ENCODE measurements at places on chromosomes 5 and 9.

- DNase-seq: no peak
These were observed 77.7 kb upstream of the PHYKPL start for GRCh38 chr5:178310130-178310865.

- no peak for DNase-seq
These were observed 731.9 kb downstream of the MTRR start for GRCh38 chr5:8600843-8601242.

- DNase-seq: no peak
These were observed 62.1 kb downstream of the ARSB start for GRCh38 chr5:78922879-78923621.

- DNase-seq: no peak
These were observed 1.6 kb downstream of the ZNF462 start for GRCh38 chr9:106864373-106865143.

DNA sequence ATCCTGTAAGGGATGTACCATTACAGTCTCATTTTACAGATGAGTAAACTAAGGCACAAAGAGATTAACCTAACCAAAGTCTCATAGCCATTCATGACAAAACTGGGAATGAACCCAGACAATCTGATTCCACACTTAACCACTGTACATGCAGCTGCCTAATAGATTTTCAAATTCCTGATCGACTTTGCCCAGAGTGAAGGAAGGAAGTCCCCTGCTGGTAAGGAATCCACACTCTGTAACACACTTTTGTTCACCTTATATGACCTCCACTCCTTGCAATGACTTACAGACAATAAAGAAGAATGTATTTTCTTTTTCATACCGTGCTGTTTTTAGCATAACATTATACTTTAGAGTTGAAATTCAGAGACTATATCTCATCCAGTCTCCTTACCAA, 31.3 kb upstream of the PLPP6 start:
- no peak for DNase-seq

DNA sequence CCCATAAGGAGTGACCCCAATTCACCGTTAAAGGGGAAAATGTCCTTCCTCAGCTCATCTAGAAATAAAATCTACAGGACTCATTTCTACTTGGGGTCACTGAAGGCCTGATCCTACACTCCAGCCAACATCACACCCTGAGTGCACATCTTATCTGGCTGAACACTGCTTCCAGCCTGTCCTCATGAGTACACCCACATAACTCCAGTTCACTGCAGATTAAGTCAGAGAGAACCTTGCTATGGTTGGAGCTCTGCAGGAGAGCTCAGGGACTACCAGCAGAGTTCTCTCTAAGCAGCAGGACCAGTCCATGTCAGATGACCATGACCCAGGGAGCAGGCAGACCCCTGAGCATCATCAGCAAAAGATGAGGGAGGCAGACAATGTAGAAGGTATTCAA, 126.9 kb upstream of the MAP3K1 start:
- no peak for DNase-seq

DNA sequence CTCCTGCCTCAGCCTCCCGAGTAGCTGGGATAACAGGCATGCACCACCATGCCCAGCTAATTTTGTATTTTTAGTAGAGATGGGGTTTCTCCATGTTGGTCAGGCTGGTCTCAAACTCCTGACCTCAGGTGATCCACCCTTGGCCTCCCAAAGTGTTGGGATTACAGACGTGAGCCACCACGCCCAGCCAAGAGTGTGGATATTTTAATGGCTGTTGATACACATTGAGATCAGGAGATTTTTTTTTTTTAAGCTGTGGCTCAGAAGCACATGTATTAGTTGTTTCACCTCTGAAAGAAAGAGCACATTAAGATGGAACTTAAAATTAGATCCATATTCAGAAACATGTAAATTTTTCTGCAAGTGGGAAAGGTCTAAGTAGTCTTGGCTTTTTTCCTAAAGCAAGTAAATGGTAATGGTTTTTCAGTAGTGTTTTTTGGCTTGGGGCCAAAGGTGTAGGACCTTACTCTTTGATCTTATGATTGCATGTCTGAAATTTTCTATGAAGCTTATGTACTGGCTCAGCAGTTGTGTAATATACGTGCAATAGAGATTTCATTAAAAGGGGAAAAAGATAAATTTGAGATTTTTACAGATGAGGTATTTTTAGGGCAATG, 9.9 kb downstream of the RBM27 start:
- DNase-seq: no peak

DNA sequence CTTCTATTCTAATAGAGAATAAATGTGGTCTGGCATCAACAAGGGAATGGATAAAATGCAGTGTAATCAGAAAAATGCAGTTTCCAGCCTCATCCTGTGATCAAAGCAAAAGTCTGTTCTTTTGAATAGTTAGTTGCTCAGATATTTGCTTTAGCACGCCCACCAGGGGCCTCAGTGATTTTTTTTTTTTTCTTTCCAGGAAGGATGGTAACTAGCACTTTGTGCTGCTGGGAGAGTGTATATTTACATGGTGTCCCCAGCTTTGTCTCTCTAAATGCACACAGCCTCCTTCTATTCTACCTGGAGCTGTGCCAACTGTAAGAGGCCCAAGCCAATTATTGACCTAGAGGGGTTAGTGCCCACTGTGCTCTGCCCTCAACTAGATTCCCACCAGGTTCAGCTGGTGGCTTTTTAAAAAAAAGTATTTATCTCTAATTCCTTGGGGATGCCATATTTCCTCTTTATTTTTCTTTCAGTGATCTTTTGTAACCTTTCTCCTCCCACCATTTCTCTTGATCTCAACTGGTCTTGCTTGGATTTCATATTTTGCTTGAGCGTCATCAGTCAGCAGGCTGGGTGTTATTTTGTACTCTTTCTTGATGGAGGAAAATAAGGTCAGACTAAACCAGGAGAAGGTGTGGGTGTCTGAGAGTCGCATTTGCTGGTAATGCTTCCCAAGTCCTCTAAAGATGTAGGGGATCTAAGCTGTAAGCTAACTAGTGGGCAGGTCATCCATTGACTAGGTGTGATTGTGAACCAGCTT, 193.0 kb upstream of the C9orf72 start:
- no peak for DNase-seq

DNA sequence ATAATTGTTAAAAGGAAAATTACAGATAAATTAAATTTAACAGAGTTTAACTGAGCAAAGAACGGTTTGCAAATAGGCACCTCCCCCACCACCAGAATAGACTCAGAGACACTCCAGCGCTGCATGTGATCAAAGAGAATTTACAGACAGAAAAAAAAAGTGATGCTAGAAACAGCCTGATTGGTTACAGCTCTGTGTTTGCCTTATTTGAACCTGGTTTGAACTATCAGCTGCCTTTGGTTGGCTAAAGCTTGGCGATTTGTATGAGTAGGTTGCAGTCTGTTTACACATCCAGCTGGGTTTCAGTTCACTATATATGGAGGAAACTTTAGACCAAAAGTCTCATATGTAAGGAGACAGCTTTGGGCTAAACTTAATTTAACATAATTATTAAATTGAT, 249.1 kb downstream of the ENC1 start:
- no peak for DNase-seq

DNA sequence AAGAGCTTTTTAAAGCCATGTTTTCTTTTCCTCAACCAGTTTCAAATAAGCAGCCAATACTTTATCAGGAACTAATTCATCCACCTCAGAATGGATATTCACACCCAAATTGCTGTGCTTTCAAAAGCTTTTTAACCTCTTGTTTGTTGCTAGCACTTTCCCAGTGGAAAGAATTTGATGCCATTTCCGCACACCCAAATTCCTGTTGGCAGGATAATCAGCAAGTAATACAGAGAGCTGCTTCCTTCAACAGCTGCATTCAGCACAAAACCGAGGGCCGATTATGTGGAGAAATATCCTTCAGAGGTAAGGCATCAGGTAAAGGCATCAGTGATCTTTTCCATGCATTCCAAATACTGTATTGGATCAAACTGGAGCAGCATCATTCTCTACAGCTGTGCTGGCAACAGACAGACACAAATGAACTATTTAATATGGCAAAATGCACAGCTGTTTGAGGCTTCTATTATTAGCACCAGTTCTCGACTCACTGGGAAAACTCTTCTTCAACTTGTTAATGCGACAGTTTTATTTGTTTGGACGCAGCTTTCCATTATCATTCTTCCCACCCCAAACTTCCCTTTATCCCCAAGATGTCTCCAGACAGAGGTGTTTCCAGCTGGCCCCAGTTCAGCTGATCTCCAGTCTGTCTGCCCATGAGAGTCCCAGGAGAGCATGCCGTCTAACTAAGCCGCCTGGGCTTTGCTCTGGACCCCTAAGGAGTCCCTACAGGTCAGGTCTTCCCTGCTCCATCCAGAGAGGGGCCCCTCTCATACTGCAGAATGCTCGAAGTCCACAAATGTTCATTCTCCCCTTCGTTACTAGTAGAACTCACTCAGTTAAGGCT, 22.2 kb upstream of the MGAT1 start:
- no peak for DNase-seq

- no peak for DNase-seq
These were observed 34.4 kb downstream of the MAP1B start for GRCh38 chr5:72141440-72142355.

DNA sequence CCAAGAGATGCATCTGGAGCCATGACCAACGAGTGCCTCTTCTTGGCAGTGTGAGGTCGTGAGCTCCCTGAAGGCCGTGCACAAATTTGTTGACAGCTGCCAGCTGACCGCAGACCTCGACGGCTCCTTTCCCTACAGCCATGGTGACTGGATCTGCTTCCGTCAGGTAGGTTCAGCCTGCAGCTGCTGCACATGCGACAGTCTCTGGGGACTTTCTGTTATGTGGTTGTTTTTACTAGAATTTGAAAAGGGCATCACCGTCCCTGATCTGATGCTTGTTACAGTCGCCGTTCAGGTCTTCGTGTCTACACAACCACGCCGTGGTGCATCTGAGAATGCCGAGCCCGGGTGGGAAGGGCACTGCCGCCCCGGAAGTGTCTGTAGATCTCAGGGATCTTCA, 36.5 kb upstream of the LRRC14B start:
- DNase-seq: no peak

- no peak for DNase-seq
These were observed 36.7 kb upstream of the ZCCHC7 start for GRCh38 chr9:37083654-37084053.

DNA sequence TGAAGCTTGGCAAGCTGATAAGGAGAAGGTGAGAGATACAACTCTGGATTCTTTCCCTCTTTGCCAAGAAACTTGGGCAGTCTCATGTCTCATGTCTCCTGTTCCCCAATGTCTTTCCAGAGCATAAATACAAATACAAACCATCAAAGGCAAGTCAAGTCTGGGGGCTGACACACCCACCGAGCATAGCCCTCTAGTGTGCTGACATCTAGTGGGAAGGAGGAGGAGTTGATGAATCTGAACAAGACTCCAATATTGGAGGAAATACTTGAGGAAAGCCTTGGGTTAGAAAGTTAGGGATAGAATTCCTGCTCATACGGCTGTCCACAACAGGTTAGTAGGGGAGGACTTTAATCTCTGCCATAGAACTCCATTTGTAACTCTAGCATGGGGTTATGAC, 8.6 kb downstream of the MLANA start:
- no peak for DNase-seq

GRCh38 chr5:175541264-175541663, 62.9 kb downstream of the SFXN1 start:
- no peak for DNase-seq

DNA sequence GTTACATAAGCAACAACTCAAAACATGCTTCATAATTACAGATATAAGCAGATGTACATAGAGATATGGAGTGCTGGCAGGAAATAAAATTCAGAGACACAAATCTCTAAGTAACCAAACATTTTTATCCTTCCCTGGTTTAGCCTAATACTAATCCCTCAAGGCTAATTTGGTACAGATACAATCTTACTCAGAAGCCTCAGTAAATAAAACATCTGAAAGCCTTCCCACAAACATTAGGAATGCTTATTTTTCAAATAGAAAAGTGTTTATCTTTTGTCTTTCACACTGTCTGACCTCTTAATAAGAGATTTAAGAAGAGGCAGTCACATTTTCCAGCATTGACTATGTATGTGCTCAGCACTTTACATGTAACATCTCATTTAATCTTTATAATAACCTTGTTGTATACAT, 399.4 kb downstream of the ARRDC3 start:
- no peak for DNase-seq

GRCh38 chr9:61674465-61674864, 484.6 kb downstream of the SPATA31A7 start:
- no peak for DNase-seq

DNA sequence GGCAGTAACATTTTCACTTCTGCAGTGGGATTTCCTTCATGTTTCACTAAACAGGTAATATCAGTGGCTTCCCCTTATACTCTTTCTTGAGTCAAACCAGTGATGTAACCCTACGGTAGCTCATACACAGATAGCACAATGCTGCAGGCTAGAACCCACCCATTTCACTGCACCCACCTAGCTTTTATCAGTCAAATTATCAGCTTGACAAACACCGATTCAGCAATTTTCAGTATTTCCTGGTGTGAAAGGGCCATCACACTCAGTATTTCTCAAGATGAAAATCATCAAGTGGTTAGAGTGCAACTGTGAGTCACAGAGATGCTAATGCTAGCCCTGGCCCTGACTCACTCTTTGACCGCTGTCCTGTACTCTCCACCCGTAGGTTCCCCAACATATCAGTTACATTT, 242.3 kb upstream of the PTGER4 start:
- no peak for DNase-seq

DNA sequence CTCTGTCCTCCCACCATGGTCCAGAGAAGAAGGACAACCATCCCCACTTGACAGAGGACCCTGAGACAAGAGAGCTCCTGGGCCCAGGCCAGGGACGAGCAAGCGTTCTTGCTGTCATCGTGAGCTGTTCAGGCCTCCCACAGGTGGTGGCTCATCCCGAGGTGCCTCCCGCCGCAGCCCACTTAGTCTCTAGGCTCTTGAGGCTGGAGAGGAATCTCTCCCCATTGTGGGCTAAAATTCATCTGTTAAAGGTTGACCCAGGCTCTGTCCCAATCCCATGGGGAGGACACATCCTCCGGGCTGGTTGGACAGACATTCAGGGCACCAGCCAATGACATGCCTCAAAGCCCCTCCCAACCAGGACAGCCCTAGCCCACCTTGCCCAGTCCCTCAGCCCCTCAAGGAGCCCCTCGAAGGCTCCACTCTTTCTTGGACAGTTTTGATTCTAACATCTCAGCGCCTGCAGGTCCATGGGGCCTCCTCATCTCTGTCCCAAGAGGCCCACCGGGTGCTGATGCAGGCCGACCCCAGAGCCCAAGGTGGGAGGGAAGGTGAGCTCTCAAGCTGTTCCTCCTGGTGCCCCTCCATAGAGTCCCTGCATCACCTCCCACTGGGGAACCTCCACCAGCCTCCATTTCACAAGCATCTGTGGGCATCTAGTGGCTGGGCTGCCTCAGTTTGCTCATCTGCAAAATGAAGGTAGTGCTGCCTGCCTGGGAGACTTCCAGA, 52.9 kb downstream of the BARX1 start:
- DNase-seq: no peak

DNA sequence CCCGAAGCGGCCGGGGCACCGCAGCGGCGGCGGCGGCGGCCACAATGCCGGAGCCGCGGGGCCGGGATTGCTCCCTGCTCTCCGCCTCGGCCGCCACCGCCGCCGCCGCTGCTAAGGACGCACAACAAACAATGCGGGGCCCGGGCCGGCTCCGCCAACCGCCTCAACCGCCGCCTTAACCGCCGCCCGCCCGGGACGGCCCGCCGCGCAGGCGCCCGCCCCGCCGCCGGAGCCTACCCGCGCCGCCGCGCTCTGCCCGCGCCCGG, 254 bp downstream of the STRBP start:
- DNase-seq: no peak

Data from activated gamma-delta T cell (primary cell).